ENCODE measurements at places on chromosomes 1 and 21.

- no peak for DNase-seq
Measured at GRCh38 chr1:110860174-110860573, 12.8 kb upstream of the CD53 start.

DNA sequence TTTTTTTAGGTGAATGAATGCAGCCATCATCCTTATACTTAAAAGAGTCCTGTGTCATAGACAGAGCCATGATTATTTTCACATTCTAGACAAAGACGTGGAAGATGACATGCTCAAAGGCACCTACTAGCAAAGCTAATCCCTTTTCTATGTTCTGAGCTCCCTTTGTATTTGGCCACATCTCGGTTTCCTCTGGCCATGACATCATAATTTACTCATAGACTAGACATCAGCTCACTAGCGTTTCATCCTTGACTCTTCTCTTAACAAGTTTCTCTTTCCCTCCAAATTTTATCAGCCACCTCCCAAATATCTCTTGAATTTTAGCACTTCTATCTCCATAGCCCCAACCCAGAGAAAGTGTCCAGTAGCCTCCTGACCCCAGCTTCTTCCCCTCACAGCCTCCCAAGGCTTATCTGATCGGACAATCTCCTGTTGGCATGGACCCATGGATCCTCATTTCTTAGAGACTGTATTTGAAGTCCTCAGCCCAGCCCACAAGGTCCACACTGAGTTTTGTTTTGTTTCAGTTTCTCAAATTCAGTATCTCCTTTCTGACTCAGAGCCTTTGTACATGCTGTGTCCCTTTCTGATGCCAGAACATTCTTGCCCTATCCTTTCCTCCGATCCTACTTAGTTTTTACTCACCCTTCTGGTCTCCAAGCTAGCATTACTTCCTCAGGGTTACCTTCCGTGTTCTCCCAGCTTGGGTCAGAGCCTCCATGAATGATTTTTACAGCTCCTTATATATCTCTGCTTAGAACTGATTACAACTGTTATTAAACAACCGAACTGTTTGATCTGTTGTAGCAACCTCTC, 33.0 kb upstream of the EPS8L3 start:
- DNase-seq = no peak

DNA sequence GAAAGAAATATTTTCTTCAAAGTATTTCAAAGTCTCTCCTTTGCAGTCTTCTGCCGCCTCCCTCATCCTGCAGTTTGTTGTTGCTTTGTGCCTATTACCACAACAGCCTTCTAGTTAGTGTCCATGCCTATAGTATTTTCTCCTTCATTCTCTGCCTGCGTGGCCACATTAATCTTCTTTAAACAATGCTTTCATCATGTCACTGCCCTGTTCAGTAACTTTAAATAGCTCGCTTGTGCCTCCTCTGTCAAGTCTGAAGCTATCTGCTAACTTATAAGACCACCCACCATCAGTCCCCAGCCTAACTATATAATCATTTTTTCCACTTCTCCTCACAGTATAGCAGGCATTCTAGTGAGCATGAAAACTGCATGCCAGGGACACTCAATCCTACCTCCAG, 290.3 kb downstream of the PDE4B start:
- no peak for DNase-seq

GRCh38 chr1:72634946-72635345, 352.6 kb upstream of the NEGR1 start:
- no peak for DNase-seq

DNA sequence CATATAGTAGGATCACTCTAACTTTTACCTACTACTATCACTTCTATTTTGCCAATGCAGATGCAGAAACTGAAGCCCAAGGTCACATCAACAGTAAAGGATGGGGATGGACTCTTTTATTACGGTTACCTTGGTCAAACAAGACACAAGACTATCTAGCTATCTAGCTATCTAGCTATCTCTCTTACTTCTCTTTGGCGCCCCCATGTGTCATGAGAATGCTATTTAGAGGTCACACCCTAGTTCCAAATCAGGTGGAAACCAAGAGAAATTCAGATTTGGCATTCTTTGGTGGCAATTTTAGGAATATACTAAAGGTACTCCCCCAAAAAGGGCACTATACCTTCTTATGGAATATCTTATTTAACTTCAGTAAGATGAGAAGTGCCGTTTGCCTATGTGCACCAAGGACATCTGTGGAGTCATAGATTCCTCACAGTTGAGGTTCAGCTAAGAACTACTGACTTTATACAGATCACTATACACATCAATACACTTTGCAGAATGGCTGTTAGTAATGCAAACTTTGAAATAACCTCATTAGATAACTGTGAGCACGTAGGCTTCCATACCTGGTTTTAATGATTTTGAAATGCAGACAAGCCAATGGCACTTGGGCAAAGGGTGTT, 6.7 kb downstream of the ZNF648 start:
- peak; percentile 62 for DNase-seq

- DNase-seq = no peak
Measured at GRCh38 chr1:186987065-186987464, 158.3 kb downstream of the PLA2G4A start.

DNA sequence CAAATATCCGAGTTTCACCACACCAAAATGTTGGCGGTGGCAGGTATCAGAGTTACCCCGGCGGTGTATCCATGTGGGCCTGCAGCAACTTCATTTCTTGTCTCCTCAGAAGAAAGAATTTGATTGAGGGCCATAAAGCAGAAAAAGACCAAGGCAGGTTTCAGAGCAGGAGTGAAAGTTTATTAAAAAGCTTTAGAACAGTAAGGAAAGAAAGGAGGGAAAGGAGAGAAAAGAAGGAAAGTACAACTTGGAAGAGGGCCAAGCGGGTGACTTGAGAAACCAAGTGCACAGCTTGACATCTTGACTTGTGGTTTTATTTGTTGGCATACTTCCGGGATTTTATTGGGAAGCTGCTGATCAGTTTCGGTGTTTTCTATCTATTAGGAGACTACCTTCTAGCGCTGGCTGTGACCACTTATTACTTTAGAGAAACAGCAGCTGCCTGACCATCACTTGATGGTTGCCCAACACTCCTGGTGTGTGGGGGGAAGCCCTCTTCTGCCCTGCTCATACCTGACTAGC, 75.5 kb upstream of the RAB3GAP2 start:
- no peak for DNase-seq

- DNase-seq = no peak
Measured at GRCh38 chr1:53463961-53464899, 5.0 kb downstream of the DMRTB1 start.

GRCh38 chr1:156138458-156138867, 14.9 kb upstream of the SEMA4A start:
- no peak for DNase-seq

DNA sequence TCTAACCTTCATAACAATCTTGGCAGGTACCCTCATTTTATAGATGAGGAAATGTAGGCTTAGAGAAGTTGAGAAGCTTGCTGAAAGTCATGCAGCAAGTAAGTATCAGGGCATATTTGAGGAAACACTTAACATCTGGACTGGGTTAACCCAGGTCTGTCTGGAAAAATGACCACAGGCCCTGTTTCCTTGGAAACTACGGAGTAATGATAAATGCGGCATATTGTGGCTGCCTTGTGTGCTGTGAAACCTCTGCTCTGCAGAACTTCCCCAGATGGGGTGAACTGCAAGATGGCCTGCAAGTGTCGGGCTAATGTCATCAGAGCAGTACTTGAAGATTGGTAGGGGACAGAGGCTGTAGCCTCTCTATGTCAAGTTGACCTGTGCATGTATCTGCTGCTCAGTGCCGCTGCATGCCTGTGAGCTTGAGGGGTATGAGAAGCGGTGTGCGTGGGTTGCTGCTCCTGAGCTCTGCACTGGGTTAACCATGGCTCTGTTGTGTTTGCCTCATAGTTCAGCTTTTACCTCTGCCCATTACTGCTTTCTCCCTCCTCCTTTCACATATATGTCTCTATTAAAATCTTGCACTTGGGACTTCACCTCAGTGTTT, 83.1 kb downstream of the WDR3 start:
- no peak for DNase-seq

DNA sequence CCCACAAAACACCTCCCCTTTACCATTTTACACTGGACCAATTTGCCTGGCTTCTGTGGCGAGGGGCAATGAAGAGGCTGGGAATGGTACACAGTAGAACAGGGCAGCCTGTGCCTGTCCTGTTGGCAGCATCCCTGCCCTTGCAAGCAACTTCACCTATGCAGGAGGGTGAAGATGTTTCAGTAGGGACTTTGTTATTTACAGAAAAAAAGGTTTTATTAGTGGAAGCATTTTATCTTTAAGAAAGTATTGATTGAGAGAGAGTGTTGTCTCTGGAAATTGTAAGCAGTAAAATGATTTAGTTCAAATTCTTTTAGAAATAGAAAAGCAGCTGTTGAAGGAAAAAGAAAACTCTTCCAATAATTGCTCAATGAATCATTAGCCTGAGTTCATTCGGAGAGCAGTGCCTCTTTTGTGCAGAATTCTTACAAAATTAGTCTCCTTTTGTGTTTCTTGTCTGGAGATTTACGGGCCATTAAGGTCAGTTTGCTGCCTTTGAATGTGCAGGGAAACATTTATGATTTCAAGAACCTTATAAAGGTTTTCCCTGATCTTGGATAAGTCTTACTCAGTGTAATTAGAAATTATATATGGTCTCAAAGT, 49.1 kb downstream of the HHAT start:
- DNase-seq = no peak

DNA sequence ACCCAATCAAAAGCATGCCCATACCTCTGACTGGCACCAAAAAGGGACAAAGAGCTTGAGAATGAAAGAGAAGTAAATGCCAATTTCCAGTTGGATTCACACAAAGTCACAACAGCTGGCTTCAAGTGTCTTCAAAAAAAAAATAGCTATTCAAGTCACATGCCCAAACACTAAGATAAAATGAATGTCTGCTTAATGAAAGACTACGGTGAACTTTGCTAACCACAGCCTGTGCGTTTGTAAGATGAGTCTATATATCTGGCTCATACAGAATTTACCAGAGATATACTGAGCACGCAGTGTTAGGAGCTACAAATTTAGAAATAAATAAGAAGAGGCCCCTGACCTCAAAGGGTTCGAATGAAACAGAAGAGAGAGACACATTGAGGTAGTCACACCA, 73.2 kb downstream of the DAB1 start:
- DNase-seq = no peak

DNA sequence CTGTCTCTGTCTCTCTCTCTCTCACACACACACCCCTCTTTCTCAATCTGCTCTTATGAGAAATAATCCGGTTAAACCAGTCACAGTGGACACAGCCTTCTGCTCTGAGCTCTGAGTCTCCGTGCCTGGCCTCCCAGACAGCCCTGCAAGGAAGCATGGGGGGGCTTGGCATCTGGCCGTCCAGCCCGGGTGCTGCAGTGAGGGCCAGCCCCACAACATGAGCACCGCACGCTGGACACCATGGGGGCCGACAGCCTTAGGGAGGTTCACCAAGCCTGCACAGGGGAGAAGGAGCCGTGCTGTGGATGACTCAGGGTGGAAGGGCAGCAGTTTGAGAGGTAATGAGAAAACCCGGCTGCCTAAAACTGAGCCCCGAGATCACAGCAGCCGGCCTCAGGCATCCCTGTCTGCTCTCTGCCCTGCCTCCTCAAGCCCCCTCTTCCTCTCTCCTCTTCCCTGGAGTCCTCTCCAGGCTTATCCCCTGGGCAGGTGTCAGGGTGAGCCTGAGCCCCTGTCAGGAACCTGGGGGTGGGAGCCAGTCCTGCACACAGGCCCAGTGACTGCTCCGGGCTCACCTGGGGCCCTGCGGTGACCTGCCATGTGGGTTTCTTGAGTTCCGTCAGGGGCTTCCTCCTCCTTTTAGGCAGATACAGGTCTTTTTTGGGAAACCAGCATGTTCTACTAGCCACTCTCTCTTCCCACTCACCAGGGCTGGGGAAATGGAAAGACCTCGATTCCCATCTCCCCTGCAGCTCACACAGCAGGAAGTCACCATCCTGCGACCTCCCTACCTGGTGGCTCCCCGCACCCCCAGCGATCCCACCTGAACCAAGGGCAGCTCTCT, 92.8 kb downstream of the ITPKB start:
- no peak for DNase-seq

- DNase-seq = no peak
Measured at GRCh38 chr1:70764747-70765146, 282.9 kb downstream of the PTGER3 start.

GRCh38 chr21:33042812-33043211, 17.1 kb downstream of the OLIG2 start:
- DNase-seq = peak; percentile 24

- DNase-seq = no peak
Measured at GRCh38 chr1:4056422-4056821, 156.3 kb upstream of the C1orf174 start.

- DNase-seq = no peak
Measured at GRCh38 chr1:176879784-176880620, 284.5 kb downstream of the ASTN1 start.

- DNase-seq = no peak
Measured at GRCh38 chr1:40422630-40423263, 27.5 kb upstream of the ZFP69B start.

GRCh38 chr21:40840401-40841125, 6.4 kb downstream of the DSCAM start:
- peak; percentile 21 for DNase-seq

GRCh38 chr1:22830041-22830566, 119.5 kb downstream of the EPHB2 start:
- no peak for DNase-seq

- DNase-seq = no peak
Measured at GRCh38 chr1:50604580-50604979, 181.3 kb upstream of the DMRTA2 start.

GRCh38 chr1:23793018-23793781, 2.3 kb downstream of the LYPLA2 start:
- no peak for DNase-seq

GRCh38 chr1:3012456-3013291, 8.6 kb upstream of the ACTRT2 start:
- DNase-seq = peak; percentile 15

- DNase-seq = no peak
Measured at GRCh38 chr1:52629667-52630066, 3.3 kb upstream of the SHISAL2A start.

- DNase-seq = no peak
Measured at GRCh38 chr1:224539971-224540370, 76.1 kb upstream of the CNIH3 start.

DNA sequence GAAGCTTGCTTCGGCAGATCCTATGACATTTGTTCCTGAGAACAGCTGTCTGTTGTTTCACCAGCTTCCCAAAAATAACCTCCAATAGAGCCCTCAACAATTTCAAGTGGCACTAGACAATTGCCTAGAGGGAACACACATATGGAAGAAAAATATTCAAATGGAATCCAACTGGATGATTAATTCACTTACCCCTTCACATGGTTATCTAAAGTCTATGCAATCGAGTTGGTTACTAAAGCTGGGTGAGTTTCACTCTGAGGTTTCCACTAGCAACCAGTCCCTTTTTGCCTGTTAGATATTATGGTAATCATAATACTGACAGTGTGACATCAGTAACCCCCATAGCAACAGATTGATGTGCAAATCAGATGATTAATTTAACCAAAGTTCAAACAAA, at the start of gene LEMD1:
Gene LEMD1, minus strand, starts transcription at position 259 of the 400 bp plus-strand sequence. CDS start 1,520 bp downstream, outside the sequence.
- peak; percentile 48 for DNase-seq

- no peak for DNase-seq
Measured at GRCh38 chr1:234270093-234270492, 103.2 kb upstream of the COA6 start.
